ENCODE measurements at places on chromosomes 7 and 10.

DNA sequence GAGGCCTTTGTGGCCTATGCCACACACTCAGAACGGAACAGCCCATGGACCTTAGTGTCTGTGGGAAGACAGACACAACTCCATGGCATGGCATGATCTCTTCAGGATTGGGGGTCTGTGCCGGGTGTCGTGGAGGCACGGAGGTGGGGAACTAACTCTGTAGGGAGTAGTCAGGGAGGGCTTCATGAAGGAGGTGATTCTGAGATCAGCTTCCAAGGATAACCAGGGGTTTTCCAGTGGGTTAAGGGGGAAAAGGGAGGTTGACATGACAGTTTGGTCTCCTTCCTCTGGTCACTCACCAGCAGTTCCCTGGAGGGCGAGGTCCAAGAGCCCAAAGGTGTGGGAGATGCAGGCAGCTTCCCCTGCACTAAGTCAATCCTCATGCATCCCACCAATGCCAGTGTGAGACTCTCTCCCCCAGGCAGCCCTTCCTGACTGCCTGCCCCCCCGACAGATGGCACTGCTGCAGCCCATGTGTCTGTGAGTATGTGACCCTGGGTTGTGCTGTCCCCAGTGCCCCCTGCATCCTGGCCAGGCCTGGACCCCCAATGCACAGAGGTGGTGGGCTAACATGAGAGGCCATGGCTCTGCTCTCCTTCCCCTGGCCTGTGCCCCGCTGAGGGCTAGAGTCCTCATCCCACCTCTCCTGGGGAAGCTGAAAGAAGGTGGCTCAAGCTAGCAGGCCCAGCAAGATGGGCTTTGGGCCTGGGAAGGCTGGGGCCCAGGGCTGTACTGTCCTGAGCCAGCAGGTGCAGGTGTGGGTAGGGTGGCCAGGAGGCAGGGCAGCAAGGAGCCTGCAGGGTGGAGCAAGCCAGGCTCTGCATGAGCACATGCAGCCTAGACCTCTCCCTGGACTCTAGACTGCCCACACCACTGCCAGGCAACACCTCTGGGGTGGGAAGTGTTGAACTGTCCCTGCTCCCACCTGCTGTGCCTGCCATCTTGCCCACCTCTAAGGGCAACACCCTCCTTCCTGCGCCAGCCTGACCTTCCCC, 39.7 kb downstream of the RASGEF1A start:
- no peak overlapping the region for H3K4me3 ChIP-seq
- H3K4me1 ChIP-seq, result peaks cover 15% of the 10 kb centered on the region
- H3K36me3 ChIP-seq, result no peaks in the 10 kb centered on the region
- H3K27ac ChIP-seq, result no peak overlapping the region
- DNase-seq, result no peak
- H3K27me3 ChIP-seq, result peaks cover 52% of the 10 kb centered on the region

DNA sequence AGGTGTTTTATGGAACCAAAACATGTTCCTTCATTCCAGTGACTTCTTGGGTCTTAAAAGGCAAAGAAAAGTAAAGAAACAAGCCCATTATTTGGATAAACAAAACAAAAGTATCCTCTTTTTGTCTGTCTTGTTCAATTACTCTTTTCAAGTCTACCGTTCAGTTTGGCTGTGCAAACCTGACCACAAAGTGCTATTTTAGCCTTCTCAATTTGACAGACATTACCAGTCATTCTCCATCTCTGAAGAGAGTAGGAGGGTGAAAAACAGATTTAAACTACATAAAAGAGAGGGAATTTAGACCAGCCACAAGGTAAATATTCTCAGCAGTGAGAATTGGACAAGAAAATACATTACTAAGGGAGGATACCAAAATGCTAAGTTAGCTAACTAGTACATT, 145.2 kb downstream of the GRM3 start:
- no peak overlapping the region for H3K4me3 ChIP-seq
- no peaks in the 10 kb centered on the region for H3K27me3 ChIP-seq
- DNase-seq, result no peak

GRCh38 chr10:126939706-126940105, 34.5 kb downstream of the DOCK1 start:
- DNase-seq, result no peak
- no peak overlapping the region for H3K4me3 ChIP-seq
- H3K36me3 ChIP-seq, result no peaks in the 10 kb centered on the region
- no peaks in the 10 kb centered on the region for H3K27me3 ChIP-seq

DNA sequence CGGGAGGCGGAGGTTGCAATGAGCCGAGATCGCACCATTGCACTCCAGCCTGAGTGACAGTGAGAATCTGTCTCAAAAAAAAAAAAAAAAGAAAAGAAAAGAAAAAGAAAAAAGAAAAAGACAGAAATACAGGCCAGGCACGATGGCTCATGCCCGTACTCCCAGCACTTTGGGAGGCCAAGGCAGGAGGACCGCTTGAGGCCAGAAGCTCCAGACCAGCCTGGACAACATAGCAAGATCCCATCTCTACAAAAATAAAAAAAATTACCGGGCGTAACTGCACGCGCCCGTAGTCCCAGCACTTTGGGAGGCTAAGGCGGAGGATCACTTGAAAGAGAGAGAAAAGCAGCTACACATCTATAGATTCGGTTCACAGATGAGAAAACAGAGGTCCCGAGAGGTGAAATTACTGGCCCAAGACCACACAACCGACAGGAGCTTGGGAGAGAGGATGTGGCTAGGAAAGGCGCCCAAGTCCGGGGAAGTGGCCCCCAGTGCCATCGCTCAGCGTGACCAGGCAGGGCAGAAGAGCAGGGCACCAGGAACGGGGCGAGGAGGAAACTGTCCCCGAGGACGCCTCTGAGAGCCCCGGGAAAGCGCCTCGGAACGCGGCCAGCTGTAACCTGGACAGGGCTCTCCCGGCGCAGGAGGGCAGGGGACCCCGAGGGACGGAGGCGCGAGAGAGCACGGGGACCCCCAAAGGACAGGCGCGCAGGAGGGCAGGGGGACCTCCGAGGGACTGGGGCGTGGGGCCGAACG, 612 bp downstream of the SNX8 start:
- H3K27me3 ChIP-seq, result no peaks in the 10 kb centered on the region
- DNase-seq, result no peak
- H3K36me3 ChIP-seq, result no peaks in the 10 kb centered on the region
- peak overlapping the region; percentile 93 for H3K4me3 ChIP-seq

DNA sequence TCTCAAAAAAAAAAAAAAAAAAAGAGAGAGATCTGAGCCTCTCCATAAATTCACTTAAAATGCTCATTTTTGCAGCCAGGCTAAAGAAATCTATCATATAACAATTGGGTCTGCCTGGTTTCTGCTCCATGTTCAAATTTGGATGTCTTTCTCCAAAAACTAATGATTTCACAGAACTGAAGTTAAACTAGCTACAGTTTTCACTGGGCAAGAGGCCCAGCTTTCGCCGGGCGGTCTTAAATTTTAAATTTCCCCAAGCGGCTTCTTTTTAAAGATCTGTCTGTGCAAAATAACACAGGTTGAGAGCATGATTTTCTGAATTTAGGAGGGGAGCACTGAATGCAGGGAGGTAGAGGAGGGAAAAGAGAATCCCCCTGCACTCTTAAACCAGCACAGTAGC, 603.4 kb downstream of the KCNMA1 start:
- no peak overlapping the region for H3K27ac ChIP-seq
- H3K36me3 ChIP-seq, result no peaks in the 10 kb centered on the region
- H3K27me3 ChIP-seq, result peaks cover 9% of the 10 kb centered on the region

- H3K4me3 ChIP-seq, result no peak overlapping the region
- H3K36me3 ChIP-seq, result no peaks in the 10 kb centered on the region
- no peak overlapping the region for H3K27ac ChIP-seq
- DNase-seq, result no peak
- H3K4me1 ChIP-seq, result no peaks in the 10 kb centered on the region
Measured at GRCh38 chr10:128978211-128978610, 488.8 kb upstream of the MGMT start.

GRCh38 chr10:119715628-119716505, 10.0 kb upstream of the INPP5F start:
- no peaks in the 10 kb centered on the region for H3K4me1 ChIP-seq
- no peak for DNase-seq
- H3K36me3 ChIP-seq, result no peaks in the 10 kb centered on the region
- no peak overlapping the region for H3K27ac ChIP-seq

DNA sequence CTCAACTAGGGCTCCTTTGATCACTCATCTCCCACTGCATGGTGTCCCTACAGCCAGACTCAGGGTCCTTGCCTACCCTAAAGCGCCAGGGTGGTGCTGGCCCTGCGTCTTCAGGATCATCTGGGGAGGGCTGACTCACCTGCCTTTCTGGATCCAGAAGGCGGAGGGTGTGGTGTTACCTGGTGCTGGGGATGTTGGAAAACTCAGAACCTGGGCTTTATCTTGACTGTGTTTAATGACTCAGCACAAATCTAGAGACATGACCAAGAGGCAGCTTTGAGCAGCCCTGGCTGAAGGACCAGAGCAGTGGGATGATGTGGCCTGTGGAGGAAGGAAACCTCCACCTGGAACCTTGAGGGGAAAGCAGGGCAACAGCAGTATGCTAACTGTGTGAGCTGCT, 96.5 kb downstream of the GRK5 start:
- peaks cover 75% of the 10 kb centered on the region for H3K4me1 ChIP-seq
- peak overlapping the region; percentile 65 for H3K27ac ChIP-seq
- no peak for DNase-seq
- H3K27me3 ChIP-seq, result no peaks in the 10 kb centered on the region

- H3K4me3 ChIP-seq, result no peak overlapping the region
- no peak overlapping the region for H3K27ac ChIP-seq
- no peaks in the 10 kb centered on the region for H3K4me1 ChIP-seq
- no peak for DNase-seq
- H3K36me3 ChIP-seq, result no peaks in the 10 kb centered on the region
Measured at GRCh38 chr10:83945982-83946718, 193.2 kb upstream of the GHITM start.

- H3K4me3 ChIP-seq, result no peak overlapping the region
- H3K36me3 ChIP-seq, result no peaks in the 10 kb centered on the region
- peaks cover 3% of the 10 kb centered on the region for H3K4me1 ChIP-seq
- no peak for DNase-seq
Measured at GRCh38 chr7:45642044-45642443, 67.9 kb downstream of the ADCY1 start.

DNA sequence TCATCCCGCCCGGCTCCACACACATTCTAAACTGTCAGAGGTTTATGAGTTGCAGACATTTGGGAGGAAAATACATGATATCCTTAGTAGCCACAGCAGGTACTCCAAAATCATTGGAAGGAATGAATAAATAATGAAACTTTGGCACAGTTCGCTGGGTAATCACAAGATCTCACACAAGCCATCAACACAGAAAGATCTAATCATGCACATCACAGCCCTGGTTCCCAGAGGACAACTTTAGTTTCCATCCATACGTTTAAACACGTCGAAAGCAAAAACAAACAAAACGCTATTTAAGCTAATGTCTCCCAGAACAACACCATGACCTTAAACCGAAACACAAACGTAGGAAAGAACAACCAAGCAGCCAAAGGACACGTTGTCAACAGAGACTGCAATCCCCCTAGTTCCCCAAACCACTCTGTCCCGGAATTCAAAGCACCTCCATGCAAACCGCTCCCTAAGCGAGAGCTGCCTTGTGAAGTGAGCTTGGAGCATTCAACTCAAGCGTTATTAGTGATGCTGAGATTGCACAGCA, 12.3 kb downstream of the SVIL start:
- H3K4me3 ChIP-seq, result no peak overlapping the region
- no peak overlapping the region for H3K27ac ChIP-seq
- H3K27me3 ChIP-seq, result no peaks in the 10 kb centered on the region
- no peaks in the 10 kb centered on the region for H3K4me1 ChIP-seq
- DNase-seq, result no peak
- H3K36me3 ChIP-seq, result no peaks in the 10 kb centered on the region

GRCh38 chr7:116548506-116548905, 23.7 kb downstream of the CAV1 start:
- no peak overlapping the region for H3K4me3 ChIP-seq
- no peaks in the 10 kb centered on the region for H3K4me1 ChIP-seq
- DNase-seq, result no peak
- no peak overlapping the region for H3K27ac ChIP-seq

DNA sequence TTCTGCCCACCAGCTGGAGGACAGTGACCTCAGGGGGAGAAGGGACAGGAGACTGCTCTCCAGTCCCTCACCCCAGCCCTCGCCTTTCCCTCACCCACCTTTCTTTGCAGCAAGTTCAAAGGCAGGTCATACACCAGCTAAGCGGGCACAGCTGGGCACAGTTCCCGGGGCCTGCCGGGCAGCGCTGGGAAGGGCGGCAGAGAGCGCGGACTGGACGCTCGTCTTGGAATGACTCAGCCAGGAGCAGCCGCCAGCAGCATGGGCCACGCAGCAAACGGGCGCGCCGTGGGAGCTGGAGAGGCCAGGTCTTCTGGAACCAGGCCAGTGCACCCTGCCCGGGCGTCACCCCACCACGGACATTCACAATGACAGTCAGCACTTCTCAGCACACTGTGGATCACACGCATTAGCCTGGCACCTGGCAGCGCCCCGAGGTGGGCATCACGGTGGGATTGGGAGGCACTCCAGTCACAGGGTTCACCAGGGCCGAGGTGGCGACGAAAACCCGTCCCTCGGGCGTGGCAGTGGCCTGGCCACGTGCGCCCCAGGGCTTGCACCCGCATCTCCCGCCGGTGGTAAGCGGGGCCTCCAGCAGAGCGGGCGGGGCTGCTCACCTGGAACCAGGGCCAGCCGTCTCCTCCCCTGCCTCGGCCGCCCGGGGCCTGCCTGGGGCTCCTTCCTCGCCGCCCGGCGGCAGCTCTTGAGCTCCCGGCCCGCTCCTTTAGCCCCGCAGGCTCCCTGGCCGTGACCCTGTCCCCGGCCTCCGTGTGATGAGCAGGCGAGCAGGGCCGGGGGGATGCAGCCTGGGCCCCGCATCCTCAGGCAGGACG, 29.0 kb upstream of the WDFY4 start:
- H3K4me1 ChIP-seq, result peaks cover 5% of the 10 kb centered on the region
- H3K4me3 ChIP-seq, result no peak overlapping the region
- H3K27me3 ChIP-seq, result peaks cover 32% of the 10 kb centered on the region
- H3K36me3 ChIP-seq, result no peaks in the 10 kb centered on the region
- DNase-seq, result no peak

GRCh38 chr10:128258421-128258976, 132.3 kb upstream of the MKI67 start:
- H3K27me3 ChIP-seq, result peaks cover 12% of the 10 kb centered on the region
- no peak for DNase-seq
- H3K4me1 ChIP-seq, result no peaks in the 10 kb centered on the region
- H3K36me3 ChIP-seq, result no peaks in the 10 kb centered on the region

DNA sequence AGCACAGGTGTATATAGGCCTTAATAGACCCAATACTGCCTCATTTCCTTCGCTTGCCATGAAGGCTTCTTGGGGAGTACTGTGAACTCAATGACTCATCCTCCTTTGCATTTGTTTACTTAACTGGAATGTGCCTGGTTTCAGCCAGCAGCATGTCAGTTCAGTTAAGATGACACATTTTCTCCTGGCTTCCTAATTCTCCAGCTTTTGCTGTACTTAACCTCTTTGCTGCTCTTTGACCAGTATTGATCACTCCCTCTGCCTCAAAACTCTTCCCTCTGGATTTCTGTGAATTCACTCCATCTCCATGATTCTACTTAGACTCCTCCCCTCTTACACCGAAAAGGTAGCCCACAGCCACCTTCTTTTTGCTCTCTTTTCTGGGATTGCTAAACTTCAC, 135.7 kb downstream of the MAGI2 start:
- H3K27ac ChIP-seq, result no peak overlapping the region
- H3K4me1 ChIP-seq, result no peaks in the 10 kb centered on the region
- no peak overlapping the region for H3K4me3 ChIP-seq
- no peak for DNase-seq
